ENCODE measurements at places on chromosomes 1 and 21.

- no peaks in the 10 kb centered on the region for H3K36me3 ChIP-seq
- peak; percentile 40 for DNase-seq
- H3K27me3 ChIP-seq: peaks cover 14% of the 10 kb centered on the region
- H3K4me1 ChIP-seq: peaks cover 7% of the 10 kb centered on the region
- no peak overlapping the region for H3K27ac ChIP-seq
Measured at GRCh38 chr1:43554444-43554992, 23.8 kb downstream of the PTPRF start.

DNA sequence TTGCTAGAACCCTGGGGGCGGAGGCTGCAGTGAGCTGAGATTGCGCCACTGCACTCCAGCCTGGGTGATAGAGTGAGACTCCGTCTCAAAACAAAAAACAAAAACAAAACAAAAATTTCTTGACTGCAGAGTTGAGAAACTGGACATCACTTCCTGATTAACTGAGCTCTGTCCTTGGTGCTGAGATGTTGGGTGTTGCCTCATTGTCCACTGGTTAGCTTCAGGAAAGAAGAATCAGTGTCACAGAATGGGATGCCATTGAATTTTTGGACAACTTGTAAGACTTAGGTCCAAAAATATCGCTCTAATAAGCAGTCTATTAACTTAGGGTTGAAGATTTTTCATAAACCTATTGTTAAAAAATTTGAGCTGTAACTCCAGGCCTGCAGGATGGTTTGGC lies 23.8 kb upstream of the KCNA10 start:
- H3K4me1 ChIP-seq: no peaks in the 10 kb centered on the region
- peaks cover 15% of the 10 kb centered on the region for H3K27me3 ChIP-seq
- no peak for DNase-seq
- H3K4me3 ChIP-seq: no peak overlapping the region
- no peaks in the 10 kb centered on the region for H3K36me3 ChIP-seq
- no peak overlapping the region for H3K27ac ChIP-seq

GRCh38 chr21:36163750-36164741 lies 7.4 kb downstream of the DOP1B start:
- no peaks in the 10 kb centered on the region for H3K27me3 ChIP-seq
- H3K4me3 ChIP-seq: no peak overlapping the region
- H3K36me3 ChIP-seq: peaks cover 32% of the 10 kb centered on the region
- H3K27ac ChIP-seq: no peak overlapping the region

DNA sequence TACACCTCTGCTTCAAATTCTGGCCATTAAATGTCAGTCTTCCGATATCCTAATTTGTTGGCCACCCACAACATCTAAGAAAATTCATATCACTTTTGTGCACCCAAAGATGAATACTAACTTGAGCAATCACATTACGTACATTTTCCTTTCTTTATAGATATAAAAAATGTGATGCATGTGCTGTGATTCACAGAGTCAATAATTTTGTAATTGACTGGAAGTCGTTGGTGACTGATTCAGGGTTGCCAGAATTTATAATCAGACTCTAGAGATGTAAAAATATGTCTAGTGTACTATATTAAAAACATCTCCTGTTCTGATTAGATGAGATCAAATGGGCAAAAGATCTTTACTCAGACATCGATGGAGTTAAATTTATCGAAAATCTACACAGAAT lies 150.0 kb upstream of the KCTD3 start:
- no peak overlapping the region for H3K4me3 ChIP-seq
- H3K4me1 ChIP-seq: no peaks in the 10 kb centered on the region

DNA sequence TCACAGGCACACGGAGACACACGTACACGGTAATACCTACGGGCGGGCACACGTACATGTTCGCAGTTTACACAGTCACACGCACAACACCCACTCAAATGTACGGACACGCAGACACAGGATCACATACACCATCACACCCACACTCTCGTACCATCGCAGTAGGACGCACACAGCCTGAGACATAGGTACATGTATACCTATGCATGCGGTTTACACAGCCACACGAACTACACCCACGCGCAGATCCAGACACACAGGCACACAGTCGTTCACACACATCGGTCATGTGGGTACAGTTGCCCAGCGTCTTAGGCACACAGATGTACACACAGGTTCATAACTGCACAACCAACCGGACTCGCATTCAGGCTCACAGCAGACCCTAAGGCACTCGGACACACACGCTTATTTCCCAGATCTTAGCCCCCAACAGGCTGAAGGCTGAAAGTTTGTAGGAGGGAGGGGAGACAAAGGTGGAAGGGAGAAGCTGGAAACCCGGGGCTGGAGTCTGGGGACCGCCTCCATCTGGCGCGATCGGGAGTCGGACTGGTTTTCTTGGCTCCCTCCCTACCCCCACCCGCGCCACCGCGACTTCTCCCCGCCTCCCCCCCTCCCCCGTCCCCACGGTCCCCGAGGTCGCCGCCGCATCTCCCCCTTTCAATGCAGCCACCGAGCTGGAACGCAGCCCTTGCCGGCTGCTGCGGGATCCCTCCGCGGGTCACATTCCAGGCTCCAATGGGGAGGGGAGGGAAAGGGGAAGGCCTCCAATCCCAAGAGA lies 51.9 kb upstream of the SYNC start:
- H3K27me3 ChIP-seq: peaks cover 32% of the 10 kb centered on the region
- no peaks in the 10 kb centered on the region for H3K36me3 ChIP-seq
- peaks cover 4% of the 10 kb centered on the region for H3K4me1 ChIP-seq

DNA sequence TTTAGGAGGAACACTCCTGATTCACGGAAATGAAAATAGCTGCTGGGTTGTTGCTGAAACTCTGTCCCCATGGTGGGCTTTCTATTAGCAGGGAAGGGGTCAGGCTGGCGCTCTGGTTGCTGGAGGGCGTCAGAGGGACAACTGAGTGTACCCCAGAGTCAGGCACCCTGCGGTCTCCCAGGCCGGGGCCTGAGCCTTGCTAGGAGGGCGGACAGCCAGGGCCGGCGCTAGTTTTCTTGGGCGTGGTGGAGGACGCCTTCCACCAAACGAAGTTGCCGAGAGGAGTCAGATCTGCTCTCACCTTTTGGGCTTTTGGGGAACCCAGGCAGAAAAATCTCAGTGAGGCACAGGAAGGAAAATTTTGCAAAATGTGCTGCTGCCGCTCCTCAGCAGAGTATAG lies 54.8 kb downstream of the NGF start:
- H3K4me3 ChIP-seq: no peak overlapping the region
- H3K27ac ChIP-seq: no peak overlapping the region
- no peaks in the 10 kb centered on the region for H3K36me3 ChIP-seq
- H3K27me3 ChIP-seq: no peaks in the 10 kb centered on the region
- no peak for DNase-seq

GRCh38 chr1:192878249-192878648 lies 69.4 kb downstream of the RGS2 start:
- peaks cover 6% of the 10 kb centered on the region for H3K4me1 ChIP-seq
- no peaks in the 10 kb centered on the region for H3K36me3 ChIP-seq
- H3K27me3 ChIP-seq: peaks cover 16% of the 10 kb centered on the region
- no peak overlapping the region for H3K4me3 ChIP-seq

GRCh38 chr1:198761859-198762616 lies 123.2 kb downstream of the PTPRC start:
- DNase-seq: no peak
- peak overlapping the region; percentile 43 for H3K27ac ChIP-seq
- peaks cover 14% of the 10 kb centered on the region for H3K36me3 ChIP-seq

DNA sequence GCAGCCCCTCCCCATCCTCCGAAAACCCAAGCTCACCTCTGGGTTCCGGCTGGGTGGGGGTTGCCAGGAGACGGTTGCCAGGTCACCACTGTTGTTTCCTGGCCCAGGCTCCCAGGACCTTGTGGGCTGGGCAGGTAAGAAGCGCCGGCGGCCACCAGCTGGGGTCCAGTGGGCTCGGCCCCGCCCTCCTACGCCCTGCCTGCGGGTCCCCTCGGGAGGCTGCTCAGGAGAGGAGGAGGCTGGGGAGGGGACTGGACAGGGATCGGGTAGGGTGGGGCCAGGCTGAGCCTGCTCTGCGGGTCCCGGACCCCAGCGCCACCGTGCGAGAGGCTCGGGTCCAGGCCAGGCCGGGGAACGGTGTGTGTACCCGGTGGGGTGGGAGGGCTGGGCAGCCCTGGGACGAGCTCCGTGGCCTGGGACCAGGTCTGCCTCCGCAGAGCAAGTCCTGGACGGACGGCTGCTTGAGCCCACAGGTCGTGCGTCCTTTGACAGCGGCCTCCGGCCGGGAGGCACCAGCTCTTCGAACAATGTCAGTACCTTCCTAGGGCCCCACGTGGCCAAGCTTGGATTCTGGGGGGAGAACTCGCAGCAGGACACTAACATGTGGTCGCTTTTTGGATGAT lies at the start of gene TTLL10:
Gene TTLL10, plus strand, starts transcription at position 88 of the 623 bp plus-strand sequence. CDS start 5,336 bp downstream, outside the sequence.
- H3K4me1 ChIP-seq: peaks cover 5% of the 10 kb centered on the region
- H3K27me3 ChIP-seq: peaks cover 22% of the 10 kb centered on the region
- H3K4me3 ChIP-seq: no peak within 1 kb of the TSS
- DNase-seq: peak; percentile 61
- H3K27ac ChIP-seq: no peak within 1 kb of the TSS

- H3K27ac ChIP-seq: no peak overlapping the region
- H3K27me3 ChIP-seq: peaks cover 35% of the 10 kb centered on the region
- H3K4me3 ChIP-seq: no peak overlapping the region
- DNase-seq: no peak
- no peaks in the 10 kb centered on the region for H3K36me3 ChIP-seq
Measured at GRCh38 chr1:15386164-15386749, 23.4 kb upstream of the EFHD2 start.

GRCh38 chr1:235287208-235287882 lies 40.6 kb downstream of the ARID4B start:
- peaks cover 2% of the 10 kb centered on the region for H3K36me3 ChIP-seq
- H3K4me1 ChIP-seq: peaks cover 31% of the 10 kb centered on the region
- H3K27ac ChIP-seq: no peak overlapping the region
- no peak overlapping the region for H3K4me3 ChIP-seq

DNA sequence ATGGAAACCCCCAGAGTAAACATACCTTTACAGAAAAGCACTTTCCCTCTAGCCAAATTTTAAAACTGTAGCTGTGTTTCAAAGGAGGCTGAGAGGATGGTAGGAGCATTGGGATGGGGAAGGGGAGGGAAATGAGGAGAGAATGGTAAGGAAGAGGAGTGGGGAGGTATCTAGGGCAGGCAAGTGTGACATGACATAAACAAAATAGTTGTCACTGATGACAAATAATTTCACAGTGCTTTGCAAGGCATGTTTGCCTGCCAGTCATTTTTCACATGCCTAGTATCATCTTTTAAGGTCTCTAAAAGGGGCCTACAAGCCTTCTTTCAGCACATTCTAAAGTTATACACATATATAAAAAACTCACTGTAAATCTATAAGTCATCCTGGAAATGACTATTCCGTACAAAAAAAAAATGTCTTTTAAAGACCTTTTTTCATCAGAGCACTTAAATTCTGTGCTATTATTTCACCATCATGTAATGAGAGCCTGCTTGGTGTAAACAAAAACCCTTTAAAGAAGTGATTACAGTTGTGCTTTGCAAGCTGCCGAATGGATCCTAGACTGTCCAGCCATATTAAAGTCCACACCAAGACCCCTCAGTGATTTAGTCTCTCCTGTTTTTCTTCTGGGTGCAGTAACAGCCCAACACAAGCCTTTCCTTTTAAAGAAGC lies 38.4 kb downstream of the HLX start:
- no peak overlapping the region for H3K27ac ChIP-seq
- H3K27me3 ChIP-seq: no peaks in the 10 kb centered on the region
- H3K36me3 ChIP-seq: no peaks in the 10 kb centered on the region
- DNase-seq: no peak

DNA sequence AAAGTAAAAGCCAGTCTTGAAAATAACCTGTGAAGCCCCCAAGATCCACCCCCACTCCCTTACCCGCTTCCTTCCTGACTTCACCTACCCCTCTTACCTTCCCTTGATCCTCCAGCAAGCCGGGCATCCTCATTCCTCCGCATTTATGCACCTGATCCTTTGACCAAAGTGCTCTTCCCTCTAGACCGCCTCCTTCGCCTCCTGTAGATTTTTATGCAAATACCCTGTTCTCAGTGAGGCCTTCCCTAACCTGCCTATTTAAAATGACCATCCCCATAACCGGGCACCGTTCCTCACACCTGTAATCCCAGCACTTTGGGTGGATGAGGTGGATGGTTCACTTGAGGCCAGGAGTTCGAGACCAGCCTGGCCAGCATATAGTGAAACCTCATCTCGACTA lies 1.1 kb upstream of the NENF start:
- peaks cover 24% of the 10 kb centered on the region for H3K4me1 ChIP-seq
- DNase-seq: no peak
- H3K27me3 ChIP-seq: peaks cover 5% of the 10 kb centered on the region
- peak overlapping the region; percentile 67 for H3K4me3 ChIP-seq
- no peak overlapping the region for H3K27ac ChIP-seq

- no peak overlapping the region for H3K27ac ChIP-seq
- H3K4me3 ChIP-seq: peak overlapping the region; percentile 58
- DNase-seq: no peak
- peaks cover 4% of the 10 kb centered on the region for H3K4me1 ChIP-seq
- peaks cover 50% of the 10 kb centered on the region for H3K27me3 ChIP-seq
Measured at GRCh38 chr1:19665496-19666465, 1.1 kb downstream of the HTR6 start.

GRCh38 chr1:1355416-1355815 lies 2.9 kb downstream of the MXRA8 start:
- no peak overlapping the region for H3K27ac ChIP-seq
- no peak for DNase-seq
- H3K36me3 ChIP-seq: no peaks in the 10 kb centered on the region
- no peak overlapping the region for H3K4me3 ChIP-seq
- peaks cover 25% of the 10 kb centered on the region for H3K27me3 ChIP-seq

- H3K4me3 ChIP-seq: peak overlapping the region; percentile 94
- H3K4me1 ChIP-seq: peaks cover 51% of the 10 kb centered on the region
- H3K27ac ChIP-seq: peak overlapping the region; percentile 80
- peaks cover 13% of the 10 kb centered on the region for H3K27me3 ChIP-seq
- DNase-seq: peak; percentile 43
Measured at GRCh38 chr1:15412175-15412800, 2.6 kb downstream of the EFHD2 start.

- H3K4me3 ChIP-seq: no peak overlapping the region
Measured at GRCh38 chr1:85440612-85441011, 24.3 kb downstream of the DDAH1 start.

GRCh38 chr1:214326406-214326805 lies 45.4 kb downstream of the SMYD2 start:
- peaks cover 33% of the 10 kb centered on the region for H3K36me3 ChIP-seq
- H3K4me3 ChIP-seq: no peak overlapping the region
- DNase-seq: no peak
- no peaks in the 10 kb centered on the region for H3K27me3 ChIP-seq
- peaks cover 4% of the 10 kb centered on the region for H3K4me1 ChIP-seq

DNA sequence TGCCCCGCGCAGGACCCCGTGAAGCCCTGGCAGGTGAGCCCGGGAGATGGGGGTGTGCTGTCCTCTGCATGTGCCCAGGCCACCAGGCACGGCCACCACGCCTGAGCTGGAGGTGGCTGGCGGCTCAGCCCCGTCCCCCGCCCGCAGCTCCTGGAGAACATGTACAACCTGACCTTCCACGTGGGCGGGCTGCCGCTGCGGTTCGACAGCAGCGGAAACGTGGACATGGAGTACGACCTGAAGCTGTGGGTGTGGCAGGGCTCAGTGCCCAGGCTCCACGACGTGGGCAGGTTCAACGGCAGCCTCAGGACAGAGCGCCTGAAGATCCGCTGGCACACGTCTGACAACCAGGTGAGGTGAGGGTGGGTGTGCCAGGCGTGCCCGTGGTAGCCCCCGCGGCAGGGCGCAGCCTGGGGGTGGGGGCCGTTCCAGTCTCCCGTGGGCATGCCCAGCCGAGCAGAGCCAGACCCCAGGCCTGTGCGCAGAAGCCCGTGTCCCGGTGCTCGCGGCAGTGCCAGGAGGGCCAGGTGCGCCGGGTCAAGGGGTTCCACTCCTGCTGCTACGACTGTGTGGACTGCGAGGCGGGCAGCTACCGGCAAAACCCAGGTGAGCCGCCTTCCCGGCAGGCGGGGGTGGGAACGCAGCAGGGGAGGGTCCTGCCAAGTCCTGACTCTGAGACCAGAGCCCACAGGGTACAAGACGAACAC lies 1.8 kb downstream of the TAS1R3 start:
- H3K27me3 ChIP-seq: no peaks in the 10 kb centered on the region
- H3K4me1 ChIP-seq: no peaks in the 10 kb centered on the region
- H3K4me3 ChIP-seq: no peak overlapping the region
- peaks cover 8% of the 10 kb centered on the region for H3K36me3 ChIP-seq
- no peak overlapping the region for H3K27ac ChIP-seq
